T-helper 2 cell (primary cell): ENCODE measurements at places on chromosomes 4 and X.

DNA sequence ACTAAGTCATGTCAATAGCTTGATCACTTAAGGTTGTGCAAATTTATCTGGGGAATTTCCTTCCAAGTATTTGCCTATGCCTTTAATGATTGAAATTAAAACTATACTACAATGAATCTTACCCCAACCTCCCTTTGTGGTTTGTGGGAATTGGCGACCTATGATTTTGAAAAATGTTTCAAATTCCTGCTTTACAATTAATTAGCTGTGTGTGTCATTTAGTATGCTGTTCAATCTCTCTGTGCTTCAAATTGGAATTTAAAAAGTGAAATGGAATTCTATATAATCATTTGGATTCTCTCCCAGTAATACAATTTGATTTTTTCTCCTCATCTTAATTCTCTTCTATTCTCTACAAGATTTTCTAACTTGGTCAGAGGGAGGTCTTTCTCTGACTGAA is 2319.5 kb downstream of the ARAP2 start:
- DNase-seq, result no peak

- DNase-seq, result no peak
These were observed 713.7 kb upstream of the TENM3 start for GRCh38 chr4:181529537-181529936.

DNA sequence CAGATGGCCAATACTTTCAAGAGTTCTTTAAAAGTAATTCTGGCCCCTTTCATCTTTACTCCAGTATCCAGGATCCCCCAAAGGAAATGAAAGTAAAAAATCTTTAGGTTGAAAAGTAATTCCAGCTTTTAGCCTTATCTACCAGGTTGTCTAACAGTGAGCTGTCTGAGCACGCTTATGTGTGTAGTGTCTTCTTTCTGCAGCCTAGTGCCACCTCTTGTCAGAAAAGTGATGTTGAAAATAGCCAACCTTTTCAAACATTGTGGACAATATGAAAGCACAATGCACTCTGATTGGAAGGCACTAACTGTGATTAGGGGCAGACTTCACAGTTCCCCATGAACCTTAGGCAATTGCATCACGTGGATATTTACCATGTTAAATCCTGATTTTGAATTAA is 92.1 kb downstream of the RELL1 start:
- DNase-seq, result no peak

- no peak for DNase-seq
These were observed 237.7 kb upstream of the TLL1 start for GRCh38 chr4:165635381-165635780.

DNA sequence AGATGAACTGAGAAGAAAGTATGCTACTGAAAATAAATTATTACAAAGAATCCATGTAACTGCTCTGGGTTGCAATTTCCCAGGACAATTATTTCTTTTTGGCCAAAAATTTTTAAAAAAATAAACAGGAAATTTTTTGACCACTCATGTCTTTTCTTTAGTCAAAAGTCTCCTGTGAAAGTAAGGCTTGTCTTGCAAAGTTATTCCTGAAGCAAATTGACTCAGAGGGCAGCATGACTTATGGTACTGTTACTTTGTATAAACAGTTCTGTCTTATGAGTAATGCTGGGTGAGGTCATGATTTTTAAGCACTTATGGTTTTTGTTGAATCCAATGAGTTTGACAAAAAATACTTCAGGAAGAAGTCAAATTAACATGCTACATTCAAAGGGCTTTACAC is 292.8 kb upstream of the ARSJ start:
- DNase-seq, result no peak

GRCh38 chrX:34956916-34957315 is 14.3 kb downstream of the FAM47B start:
- no peak for DNase-seq

DNA sequence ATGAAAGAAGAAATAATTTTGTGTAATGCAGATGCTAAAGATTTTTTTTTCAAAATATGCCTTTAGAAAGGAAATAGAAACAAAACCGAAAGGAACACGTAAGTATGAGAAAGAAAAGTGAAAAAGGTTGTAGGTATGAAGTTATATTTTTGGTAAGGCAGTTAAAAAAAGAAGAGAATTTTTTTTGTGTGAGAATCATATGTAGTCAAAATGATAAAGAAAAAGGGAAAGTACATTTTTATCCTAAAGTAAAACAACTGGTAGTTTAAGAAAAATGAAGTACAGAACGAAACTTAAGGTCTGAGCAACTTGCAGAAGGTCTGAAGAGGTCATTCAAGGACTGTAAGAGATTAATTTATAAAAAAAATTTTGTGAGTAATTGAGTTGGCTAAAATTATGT is 164.0 kb upstream of the TRAM1L1 start:
- no peak for DNase-seq

- DNase-seq, result no peak
These were observed 2.2 kb downstream of the PAQR3 start for GRCh38 chr4:78936989-78937388.

GRCh38 chr4:78971326-78971725 is 32.1 kb upstream of the PAQR3 start:
- no peak for DNase-seq

DNA sequence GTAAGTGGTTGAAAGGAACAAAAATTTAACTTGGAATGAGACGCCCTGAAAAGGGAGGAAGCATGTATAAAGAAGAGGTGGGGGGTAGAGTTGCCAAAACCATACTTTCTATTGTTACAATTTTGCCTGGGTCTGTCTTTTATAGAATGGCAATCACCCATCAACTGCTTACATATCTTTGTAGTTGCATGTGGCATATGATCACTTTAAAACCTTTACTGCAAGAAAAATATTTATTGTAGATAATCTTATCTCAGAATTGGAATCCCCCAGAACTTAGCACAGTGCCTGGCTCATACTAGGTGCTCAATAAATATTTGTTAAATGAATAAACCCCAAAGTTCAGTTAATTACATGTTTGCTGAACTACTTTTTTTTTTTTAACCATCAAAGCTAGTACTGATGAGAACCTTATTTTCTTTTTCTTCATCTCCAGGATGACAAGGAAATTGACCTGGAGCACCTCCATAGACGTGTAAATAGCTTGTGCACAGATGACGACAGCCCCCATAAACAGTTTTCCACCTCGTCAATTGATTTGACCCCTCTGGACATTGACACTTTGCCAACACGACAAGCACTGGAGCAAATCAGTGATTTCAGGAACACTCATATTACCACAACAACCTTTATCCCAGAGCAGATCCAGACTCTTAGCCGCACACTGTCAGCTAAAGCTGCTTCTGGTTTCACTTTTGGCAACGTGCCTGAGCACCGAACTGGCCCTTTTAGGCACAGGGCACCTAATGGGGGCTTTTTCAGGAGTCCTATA is 56.7 kb upstream of the ATOH1 start:
- no peak for DNase-seq
